Left renal pelvis (tissue), 4 donors: ENCODE measurements at places on chromosomes 1 and 21.

DNA sequence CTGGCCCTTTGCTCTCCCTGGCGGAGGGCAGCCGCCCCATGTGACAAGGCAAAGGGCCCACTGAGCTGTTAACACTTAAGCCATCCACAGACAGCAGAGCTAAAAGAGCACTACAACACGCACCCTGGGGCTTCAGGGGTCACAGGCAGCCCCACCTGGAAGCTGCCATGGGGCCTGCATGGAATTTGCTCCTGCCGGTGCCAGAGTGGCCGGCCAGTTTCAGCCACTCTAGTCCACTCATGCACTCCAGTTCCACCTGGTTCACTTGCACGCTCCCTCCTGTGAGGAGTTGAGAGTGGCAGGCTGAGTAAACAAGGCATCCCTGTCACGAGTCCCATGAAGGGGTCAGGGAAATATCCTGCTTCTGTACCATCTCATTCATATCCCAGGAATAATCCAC, 55.3 kb downstream of the RIMS3 start:
- DNase-seq, result no peak

- DNase-seq, result no peak
Measured at GRCh38 chr21:17002594-17003257, 510.1 kb upstream of the CXADR start.

DNA sequence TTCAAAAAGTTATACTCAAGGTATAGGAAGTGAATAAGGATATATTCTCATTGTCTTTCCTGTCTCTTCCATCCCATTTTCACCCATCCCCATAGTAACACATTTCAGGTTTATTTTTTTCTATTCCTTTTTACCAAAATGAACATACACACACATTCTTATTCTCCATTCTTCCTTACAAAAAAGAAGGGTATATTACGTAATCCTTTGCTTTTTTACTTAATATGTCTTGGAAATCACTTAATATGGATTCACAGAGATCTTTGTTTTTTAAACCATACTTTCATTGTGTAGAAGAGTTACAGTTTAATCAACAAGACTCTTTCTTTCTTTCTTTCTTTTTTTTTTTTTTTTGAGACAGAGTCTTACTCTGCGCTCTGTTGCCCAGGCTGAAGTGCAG, 128.2 kb upstream of the BMP8A start:
- DNase-seq, result no peak

GRCh38 chr1:38918568-38918967, 23.1 kb downstream of the RHBDL2 start:
- no peak for DNase-seq

GRCh38 chr1:237756304-237756967, 134.3 kb downstream of the ZP4 start:
- DNase-seq, result no peak

GRCh38 chr1:64522740-64523139, 52.8 kb downstream of the CACHD1 start:
- DNase-seq, result no peak

DNA sequence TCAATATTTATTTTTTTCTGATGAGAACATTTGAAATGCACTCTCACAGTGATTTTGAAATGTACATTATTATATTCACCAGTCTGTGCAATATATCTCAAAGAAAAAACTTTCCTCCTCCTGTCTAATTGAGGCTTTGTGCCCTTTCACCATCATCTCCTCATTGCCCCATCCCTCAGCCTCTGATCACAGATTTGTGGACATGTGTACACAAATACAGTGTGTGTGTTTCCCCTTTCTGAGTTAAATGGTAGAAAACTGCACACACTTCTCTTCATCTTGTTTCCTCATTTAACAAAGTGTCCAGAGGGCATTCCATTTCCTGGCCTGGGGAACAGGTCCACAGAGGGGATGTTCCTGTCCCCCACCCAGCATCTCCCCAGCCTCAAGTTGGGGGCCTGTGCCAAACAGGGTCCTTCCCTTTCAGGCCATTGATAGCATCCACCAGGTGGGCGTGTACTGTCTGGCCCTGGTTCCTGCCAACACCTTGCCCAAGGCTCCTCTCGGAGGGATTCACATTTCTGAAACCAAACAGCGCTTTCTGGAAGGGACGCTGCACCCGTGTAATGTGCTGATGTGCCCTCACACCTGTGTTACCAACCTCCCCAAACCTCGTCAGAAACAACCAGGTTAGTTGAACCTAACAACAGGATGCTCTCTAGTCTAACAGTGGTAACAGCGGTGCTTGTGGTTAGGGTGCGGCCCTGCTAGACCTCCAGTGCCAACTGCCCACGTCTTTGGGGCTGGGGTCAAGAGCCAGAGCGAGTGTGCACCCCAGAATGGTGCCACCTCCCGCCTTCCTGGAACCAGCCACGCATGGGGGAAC, 54.6 kb downstream of the S100B start:
- DNase-seq, result no peak

GRCh38 chr1:241706257-241706656, 54.2 kb downstream of the WDR64 start:
- no peak for DNase-seq

- no peak for DNase-seq
Measured at GRCh38 chr1:29743264-29743663, 506.9 kb downstream of the PTPRU start.

DNA sequence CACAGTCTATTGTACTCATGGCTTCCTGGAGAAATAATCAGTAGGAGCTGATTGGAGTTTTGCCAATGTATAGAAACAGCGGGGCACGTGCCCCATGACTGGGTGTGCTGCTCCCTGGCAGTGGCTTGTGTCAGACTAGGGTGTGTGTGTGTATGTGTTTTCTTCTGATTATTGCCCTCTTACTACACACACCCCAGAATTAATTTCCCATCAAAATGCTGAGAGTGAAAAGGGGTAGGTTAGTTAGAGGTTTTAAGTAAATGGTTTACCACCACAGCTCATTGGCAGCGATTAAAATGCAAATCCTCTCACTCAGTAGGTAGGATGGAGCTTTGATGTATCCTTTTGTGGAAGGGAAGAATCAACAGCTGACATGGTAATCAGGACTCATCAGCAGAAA, 29.9 kb downstream of the HHAT start:
- DNase-seq, result no peak

- peak; percentile 19 for DNase-seq
Measured at GRCh38 chr1:70666381-70667140, 255.5 kb downstream of the CTH start.

DNA sequence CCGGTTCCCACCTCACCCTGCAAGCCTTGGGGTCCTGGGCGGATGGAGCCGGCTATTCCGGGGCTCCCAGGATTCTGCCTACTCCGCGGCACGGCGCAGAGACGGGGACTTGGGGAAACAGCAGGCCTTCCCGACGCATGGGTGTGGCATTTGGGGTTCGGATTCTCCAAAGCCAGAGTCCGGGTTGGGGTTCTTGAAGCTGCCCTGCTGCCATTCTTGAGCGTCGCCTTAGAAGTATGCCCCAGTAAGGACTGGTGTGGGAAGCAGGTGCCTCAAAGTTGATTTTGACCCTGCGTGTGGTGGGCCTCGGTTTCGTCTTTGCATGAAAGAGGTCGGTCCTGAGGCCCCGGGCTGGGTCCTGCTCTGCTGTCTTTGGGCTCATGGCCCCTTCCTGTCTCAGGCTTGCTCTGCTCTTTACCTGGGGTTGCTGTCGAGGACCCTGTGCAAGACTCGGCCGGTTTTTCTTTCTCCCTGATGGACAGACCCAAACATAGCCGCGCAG, 696 bp downstream of the GUK1 start:
- DNase-seq, result no peak

DNA sequence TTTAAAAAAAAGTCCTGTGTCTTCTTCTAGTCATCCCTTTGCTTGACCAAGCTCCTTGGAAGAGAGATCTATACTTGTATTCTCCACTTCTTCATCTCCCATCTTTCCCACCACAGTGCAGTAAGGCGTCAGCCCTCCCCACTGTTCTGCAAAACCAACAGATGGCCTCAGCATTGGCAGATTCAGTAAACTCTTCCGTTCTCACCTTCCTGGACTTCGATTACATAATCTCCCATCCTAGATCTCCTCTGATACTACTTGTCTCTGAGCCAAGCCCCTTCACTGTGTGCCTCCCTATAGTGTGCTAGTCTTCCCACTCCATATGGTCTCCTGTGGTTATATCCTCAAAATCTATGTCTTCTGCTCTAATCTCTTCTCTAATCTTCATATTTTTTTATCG, 1.6 kb upstream of the COLGALT2 start:
- no peak for DNase-seq

- no peak for DNase-seq
Measured at GRCh38 chr1:89279011-89279466, 6.4 kb upstream of the GBP5 start.

DNA sequence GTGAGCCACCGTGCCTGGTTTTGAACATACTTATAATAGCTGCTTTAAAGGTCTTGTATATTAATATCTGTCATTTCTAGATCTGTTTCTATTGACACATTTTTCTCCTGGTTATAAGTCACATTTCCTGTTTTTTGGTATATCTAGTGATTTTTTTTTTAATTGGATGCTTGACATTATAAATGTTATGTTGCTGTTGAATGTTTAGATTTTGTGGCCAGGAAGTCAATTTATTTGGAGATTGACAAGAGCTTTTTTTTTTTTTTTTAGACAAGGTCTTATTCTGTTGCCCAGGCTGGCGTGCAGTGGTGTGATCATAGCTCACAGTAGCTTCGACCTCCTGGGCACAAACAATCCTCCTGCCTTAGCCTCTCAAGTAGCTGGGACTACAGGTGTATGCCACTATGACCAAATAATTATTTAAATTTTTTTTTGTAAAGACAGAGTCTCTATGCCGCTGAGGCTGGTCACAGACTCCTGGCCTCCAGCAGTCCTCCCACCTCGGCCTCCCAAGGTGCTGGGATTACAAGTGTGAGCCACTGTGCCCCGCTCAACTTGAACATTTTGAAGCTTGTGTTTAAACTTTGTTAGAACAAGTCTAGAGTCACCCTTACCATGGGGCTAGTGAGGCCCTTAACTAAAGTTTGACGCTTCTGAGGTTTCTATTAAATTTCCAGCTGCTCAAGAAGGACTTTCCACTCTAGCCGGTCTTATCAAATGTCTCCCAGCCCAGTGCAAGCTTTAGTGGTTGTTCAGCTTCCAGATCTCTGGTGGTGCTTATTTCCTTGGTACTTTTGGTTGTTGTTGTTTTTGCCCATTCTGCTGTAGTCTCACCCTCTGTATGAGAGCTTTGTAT, 8.6 kb upstream of the CHI3L2 start:
- no peak for DNase-seq

- DNase-seq, result no peak
Measured at GRCh38 chr1:93758842-93759515, 77.3 kb upstream of the BCAR3 start.

DNA sequence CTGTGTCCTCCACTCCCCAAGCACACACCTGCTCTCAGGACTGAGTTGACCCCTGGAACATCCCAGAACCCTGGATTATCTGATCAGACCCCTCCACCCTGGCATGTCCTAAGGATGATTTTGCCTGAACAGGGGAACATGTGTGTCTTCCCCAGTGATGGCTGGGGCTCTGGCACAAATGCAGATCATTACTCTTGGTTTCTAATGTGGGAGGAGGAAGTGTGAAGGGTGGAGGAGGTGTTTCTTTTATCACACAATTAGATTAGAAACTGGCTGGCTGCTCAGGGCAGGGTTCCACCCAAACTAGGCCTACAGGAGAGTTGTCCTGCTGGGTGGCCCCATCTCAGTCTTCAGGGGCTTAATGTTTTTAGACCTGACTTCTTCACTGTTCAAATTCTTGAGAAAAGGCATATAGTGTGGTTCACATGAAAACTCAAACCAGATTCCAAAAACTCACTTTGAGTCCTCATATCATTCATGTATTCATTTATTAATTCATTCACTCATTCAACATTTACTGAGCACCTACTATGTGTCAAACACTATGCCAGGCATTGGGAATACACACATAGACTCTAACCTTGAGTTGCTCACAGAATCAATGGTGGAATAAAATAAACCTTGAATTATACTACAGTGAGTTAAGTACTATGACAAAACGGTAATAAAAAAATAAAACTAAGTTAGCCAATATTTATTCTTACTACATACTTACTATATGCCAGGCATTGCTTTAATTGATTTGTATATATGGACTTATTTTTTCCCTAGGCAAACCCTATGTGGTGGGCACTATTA, 221.8 kb upstream of the JUN start:
- DNase-seq, result no peak

DNA sequence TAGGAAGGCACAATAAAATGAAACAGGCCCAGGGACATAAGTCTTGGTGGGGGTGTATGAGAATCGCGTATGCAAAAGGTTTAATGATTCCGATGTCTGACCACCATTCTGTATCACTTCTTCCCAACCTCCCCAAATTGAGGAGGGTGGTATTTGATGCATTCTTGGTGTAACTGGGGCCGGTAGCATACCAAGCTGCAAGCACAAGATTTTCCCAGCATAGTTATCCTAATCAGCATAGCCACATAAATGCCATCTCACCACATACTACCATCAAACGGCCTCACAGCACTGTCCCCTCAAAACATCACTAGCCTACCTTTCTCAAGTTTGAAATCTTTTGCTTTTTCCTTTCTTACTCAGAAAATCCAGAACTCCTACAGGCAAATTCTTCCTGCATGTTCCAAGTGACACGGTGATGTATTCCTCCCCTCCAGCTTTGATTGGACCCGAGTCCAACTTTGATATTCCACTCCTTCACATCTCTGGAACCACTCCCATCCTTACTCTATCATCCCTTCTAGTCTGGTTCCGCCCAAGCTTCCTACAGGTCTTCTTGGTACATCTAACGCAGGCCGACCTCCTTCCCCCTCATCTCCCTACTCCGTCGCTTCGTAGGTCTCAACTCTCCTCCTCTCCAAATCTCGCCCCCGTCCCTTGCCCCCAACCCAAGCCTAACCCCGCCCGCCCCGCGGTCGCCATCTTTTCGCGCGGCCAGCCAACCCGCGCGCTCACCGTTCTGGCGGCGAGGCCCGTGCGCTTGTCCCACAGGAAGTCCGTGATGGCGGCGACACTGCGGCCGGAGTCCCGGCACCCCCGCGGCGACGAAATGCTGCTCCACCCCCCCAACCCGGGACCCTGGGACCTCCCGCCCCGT, 600 bp downstream of the CLK2 start:
- no peak for DNase-seq

DNA sequence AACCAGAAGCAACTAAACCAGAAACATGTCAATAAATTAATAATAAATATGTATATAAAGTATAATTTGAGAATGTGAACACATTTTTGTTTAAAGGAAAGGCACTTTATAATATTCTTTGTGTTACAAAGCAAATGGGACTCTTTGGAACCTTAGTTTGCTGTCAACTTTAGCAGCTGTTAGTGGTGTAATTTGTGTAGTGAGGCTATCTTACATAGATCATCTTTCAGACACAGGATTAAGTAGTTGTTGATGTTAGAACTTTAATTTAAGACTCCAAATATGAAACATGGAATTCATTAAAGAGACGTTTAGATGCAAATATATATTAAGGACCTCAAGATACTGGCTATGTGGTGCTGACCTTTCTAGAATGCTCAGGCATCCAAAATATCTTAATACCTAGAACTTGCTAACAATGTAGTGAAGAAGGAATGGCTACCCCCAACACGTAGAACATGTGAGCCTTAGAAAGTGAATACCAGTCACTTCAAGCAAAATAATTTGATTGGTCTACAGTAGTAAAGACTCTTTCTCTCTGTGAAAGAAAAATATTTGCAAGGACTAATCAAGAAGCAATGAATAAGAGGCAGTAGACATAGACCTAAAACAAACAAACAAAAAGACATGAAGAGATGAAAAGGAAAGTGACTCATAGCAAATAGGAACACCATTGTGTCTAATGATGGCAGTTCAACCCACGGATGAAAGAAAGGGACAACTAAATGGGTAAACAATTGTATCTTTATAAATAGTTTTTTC, 811.4 kb downstream of the USP25 start:
- DNase-seq, result no peak
